ENCODE measurements at places on chromosomes 13 and 19. TPM values are rescaled to one million over a fixed set of nuclear protein-coding genes. Genes with fewer than 3 reads are reported as not detected.

Gene ZNF296
- 2.0 TPM for total RNA-seq

DNA sequence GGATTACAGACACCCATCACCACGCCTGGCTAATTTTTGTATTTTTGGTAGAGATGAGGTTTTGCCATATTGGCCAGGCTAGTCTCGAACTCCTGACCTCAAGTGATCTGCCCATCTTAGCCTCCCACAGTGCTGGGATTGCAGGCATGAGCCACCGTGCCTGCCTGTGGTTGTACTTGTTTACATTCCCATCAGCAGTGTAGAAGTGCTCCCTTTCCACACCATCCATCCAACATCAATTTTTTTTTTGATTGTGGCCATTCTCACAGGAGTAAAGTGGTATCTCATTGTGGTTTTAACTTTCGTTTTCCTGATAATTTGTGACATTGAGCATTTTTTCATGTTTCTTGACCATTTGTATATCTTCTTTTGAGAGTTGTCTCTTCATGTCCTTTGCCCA is 1019.4 kb upstream of the SLC10A2 start:
- DNase-seq = no peak

DNA sequence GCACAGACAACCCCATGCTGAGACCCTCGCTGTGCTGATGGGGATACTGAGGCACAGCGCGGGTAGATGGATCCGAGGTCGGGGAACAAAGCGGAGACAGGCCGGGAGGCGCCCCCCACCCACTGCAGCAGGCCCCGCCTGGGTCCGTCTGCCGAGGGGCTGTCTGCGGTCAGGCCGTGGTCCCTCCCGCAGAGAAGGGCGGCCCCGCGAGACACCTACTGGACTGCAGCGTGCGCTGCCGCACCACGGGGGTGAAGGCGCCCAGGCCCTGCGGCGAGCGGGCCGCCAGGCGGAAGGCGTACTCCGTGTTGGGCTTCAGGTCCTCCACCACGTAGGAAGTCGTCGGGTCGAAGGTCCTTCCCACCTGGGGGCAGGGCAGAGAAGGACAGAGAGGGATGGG is 101.9 kb downstream of the PTPRS start:
- no peak for DNase-seq

DNA sequence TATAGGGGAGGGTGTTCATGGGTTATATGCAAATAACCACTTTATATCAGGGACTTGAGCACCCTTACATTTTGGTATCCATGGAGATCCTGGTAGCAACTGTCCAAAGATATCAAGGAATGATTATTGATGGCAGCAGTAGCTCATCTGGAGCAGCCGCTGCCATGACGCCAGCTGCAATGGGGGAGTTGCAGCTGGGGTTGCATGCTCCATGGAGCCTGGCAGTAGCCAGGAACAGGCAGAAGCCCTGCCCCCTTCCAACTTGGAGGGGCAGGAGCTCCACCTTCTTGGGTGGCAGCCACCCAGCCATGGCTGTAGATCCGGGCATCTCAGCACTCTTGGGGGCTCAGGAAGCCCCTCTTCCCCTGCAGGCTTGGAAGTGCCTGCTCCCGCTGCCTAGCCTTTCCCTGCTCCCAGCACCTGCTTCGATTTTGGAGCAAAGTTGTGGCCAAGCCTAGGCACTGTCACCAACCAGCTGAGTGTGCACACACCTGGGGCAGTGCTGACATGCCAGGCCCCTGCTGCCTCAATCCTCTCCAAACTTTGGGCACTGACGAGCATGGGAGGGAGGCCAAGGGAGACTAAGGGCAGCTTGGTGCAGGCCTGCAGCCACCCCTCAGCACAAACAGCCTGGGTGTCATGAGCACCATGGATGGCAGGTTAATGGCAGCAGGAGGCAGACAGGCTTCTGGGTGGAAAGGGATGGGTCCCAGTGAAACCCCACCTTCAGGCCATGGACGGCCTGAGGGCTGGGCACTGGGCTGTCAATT is 235.6 kb upstream of the CSNK1A1L start:
- DNase-seq = no peak

GRCh38 chr13:36696410-36697010 is 22.7 kb downstream of the SERTM1 start:
- DNase-seq = no peak

DNA sequence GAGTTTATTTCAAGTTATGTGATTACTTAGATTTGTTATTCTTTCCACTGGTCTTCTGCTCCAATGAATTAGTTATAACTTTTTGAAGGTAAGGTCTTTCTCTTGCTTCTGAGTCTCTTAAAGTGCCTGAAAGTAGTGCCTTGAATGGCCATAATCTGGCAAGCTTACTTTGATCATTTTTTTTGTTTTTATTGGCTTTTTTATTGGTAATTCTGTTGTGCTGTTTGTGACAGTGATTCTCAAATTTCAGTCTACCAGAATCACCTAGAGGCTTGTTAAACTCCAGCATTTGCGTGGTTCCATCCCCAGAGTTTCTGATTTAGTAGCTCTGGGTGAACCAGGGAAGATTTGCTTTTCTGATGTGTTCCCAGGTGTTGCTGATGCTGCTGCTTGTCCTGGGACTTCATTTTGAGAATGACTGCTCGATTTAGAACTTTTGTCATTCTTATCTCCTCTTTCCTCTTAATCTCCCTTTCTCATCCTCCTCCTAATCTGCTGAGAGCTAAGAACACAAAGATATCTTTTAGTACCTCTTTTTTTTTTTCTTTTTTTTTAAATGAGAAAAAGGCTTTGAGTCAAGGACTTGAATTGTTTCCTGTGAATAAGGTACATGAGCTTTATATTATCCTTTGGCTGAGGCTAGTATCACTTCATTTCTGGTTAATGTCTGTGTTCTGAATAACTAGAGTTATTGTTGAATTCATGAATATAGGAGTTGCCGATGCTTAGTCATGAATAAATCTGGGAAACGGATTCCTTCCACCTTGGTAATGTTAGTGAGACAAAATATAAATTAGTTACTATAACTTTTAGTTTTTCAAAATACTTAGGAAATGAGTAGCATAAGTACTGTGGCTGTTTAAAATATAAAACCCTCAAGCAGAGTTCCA is 91.4 kb downstream of the PAN3 start:
- no peak for DNase-seq
